ENCODE measurements at places on chromosomes 16 and 17.

GRCh38 chr17:12622726-12623125, 43.0 kb upstream of the MYOCD start:
- no peak for DNase-seq

DNA sequence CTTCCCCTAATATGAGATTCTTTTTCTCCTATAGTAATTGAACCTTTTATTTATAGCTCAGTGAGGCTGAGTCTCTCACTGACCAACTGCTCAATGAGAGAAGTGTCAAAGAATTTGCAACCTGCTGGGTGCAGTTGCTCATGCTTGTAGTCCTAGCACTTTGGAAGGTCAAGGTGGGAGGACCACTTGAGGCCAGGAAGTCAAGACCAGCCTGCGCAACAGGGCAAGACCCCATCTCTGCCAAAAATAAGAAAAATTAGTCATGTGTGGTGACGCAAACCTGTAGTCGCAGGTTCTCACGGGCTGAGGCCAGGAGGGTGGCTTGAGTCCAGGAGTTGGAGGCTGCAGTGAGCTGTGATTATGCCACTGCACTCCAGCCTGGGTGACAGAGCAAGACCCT, 30.9 kb upstream of the CRYBA1 start:
- no peak for DNase-seq

- DNase-seq: no peak
These were observed 11.4 kb downstream of the MYLK3 start for GRCh38 chr16:46736695-46737094.

GRCh38 chr17:64154717-64155116, 24.8 kb upstream of the ERN1 start:
- DNase-seq: no peak

DNA sequence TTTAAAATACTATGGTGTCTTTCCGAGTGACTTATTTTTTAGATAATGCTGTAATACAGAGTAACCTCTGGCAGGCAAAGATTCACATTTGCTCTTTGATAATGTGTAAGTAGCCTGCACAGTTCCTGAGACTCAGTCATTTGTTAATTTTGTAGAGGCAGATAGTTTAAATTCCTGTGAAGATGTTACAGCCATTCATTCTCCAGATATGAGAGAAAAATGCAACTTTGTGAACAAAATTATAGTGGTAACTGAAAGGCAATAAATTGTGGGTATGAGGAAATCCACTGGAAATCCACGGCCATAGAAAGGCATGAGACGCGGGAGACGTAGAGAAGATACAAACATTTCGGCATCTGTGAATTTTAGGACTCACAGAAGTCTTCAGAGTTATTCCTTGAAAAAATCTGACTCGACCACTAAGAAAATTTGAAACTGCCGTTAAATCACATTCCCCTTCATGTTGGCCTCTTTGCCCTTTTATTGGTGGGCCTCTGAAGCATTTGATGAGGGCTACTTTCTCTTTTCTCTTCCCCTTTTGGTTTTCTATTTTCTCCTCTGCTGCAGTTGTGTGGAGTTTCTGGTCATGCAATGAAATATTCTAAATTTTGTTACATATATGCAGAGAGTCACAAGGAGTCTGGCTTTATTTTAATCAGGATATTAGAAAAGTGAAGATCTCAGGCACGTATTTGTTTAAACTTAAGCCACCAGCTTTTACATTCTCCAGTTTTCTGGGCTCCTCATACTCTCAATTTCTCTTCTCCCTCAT, 18.8 kb downstream of the HS3ST3A1 start:
- no peak for DNase-seq

- DNase-seq: no peak
These were observed 6.5 kb downstream of the XPO6 start for GRCh38 chr16:28205117-28205899.

DNA sequence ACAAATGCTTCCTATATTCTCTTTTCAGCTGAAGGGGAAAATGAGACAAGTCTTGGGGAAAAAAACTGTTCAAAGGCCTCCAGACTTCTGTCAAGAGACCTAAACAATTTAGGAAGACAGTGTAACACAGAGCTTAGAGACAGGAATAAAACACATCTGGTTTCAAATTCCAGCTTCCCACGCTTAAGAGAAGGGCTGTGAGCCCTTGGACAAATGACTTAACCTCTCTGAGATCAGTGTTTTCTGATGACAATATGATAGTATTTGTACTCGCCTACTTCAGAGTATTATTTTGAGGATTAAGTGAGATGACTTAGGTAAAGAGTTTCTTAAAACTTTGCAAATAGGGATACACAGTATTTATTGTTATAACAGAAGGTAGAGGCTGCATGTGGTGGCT, 29.5 kb downstream of the SMURF2 start:
- DNase-seq: no peak

GRCh38 chr17:6084311-6085161, 14.4 kb downstream of the WSCD1 start:
- DNase-seq: no peak

DNA sequence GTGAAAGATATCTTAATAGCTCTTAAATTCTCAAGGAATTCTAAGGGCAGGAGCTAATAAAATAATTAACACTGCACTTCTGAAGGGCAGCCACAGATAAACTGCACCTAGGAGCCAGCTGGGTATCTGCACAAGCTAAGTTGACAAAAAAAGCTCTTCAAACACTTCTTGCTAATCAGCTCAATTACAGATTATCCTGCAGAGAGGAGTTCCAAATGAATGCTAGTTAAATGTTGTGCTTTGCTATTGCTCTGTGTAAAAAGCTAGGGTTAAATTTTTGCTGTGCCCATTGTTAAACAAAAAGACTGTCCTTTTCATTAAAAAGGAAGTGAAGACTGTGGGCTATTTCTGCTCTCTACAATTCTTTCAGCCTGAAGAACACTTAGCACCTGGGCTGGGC, 158.5 kb upstream of the SHISA6 start:
- DNase-seq: no peak

- DNase-seq: no peak
These were observed 15.7 kb downstream of the HELZ start for GRCh38 chr17:67229109-67229955.

- no peak for DNase-seq
These were observed 82.8 kb upstream of the ZNF750 start for GRCh38 chr17:82922646-82923045.

DNA sequence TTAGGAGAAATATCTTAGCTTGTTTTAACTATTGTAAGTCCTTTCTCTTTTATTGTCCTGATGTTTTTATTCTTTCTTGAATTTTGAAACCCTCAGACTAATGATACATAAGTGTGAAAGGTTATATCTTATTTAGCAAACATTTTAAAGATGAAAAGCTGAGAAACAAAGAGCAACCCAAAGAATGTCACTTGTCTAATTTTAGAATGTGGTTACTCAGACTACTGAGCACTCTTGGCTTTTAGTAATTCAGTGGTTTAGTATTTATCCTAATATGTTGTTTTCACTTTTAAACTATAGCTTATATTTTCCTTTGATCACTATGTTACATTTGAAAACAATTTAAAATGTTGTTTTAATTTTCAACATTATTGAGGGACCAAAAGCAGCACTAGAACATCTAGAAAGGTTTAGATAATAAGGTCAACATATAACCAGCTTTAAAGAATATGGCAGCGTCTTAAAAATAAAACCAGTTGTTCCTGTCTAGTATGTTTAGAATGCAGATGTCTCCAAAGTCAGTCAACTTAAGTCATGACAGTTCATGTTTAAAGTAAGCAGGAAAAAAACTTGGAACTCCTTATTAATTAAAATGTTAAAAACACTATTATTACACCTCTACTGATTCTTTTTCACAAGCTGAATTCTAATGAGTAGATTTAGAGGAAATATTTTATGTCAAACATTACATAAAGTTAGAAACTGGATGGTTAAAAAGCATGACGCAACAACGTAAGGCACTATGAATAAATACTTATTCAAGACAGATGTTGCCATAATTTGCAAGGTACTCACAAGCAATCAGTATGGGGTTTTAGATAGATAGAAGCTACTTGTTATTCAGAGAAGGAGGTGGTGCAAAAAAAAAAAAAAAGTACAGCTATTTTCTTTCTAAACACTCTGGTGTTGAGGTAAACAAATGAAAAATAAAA, 2.4 kb downstream of the MBTD1 start:
- no peak for DNase-seq

DNA sequence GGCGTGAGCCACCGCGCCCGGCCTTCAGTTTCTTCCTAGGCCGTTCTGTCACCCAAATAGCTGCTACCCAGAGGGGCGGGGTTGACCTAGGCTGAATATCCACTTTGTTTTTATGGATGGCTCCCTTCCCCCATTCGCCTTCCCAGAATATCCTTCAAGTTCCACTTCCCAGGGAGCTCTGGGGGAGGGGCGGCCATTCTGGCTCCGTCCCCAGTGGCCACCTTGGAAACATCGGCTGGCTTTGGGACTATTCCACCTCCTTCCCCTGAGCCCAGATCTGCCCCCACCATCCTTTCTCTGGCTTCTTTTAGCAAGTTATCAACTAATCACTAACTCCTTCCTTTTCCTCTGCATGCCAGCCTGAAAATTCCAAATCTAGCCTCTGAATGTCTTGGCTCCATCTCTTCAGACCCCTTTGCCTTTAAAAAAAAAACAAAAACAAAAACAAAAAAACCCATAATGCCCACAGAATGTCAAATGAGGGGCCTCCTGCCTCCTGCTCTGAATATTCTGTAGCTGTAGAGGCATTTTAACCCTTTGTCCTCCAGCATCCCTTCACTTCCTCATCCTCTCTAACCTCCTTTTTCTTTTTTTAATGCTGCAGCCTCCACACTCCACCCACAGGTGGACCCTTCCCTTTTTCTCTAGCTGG, 6.4 kb downstream of the ATP1B2 start:
- DNase-seq: no peak

GRCh38 chr16:12721841-12722421, 81.8 kb downstream of the CPPED1 start:
- no peak for DNase-seq

- DNase-seq: no peak
These were observed 19.8 kb downstream of the MNT start for GRCh38 chr17:2380950-2381649.

- no peak for DNase-seq
These were observed 1.7 kb downstream of the PRKAR1A start for GRCh38 chr17:68513932-68514331.

DNA sequence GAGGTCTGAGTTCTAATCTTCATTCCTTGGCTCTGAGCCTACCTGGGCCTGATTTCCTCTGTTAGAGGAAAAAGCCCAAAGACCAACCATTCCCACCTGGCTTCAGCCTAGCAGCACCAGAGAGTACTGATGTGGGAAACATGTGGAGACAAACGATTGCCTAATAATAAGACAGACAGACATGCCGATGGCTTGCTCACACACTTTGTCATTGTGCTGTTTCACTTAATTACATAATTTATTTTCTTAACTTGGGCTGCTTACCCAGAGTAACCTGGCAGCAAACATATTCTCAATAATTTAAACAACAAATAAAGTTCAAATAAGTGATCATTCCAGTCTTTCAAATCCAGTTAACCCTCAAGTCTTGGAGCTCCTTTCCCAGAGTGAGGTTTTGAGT, 83.4 kb downstream of the MAF start:
- DNase-seq: no peak

- no peak for DNase-seq
These were observed 5.1 kb downstream of the TTYH2 start for GRCh38 chr17:74218436-74218835.

GRCh38 chr17:31845291-31845690, 13.8 kb downstream of the COPRS start:
- no peak for DNase-seq

DNA sequence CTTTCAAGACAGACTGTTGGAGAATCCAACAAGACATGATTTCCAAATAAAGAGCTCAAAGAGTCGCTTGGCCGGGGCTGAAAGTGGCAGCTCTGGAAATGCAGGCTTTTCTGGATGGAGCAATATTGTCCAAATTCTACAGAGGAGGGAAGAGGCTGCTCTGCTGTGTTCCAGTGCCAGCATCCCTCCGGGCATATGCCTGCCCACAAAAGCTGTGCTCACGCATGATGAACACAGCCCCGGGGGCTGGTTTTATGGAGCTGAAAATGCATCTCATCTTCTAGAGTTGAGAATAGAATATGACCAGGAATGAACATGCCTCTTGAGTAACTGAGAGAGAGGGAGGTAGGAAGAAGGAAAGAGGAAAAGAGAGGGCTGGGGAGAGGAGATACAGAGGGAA, 74.7 kb upstream of the TOX3 start:
- no peak for DNase-seq

- no peak for DNase-seq
These were observed 18.8 kb downstream of the LGALS3BP start for GRCh38 chr17:78960928-78961327.

- no peak for DNase-seq
These were observed 33.6 kb downstream of the IRX5 start for GRCh38 chr16:54964239-54964638.

DNA sequence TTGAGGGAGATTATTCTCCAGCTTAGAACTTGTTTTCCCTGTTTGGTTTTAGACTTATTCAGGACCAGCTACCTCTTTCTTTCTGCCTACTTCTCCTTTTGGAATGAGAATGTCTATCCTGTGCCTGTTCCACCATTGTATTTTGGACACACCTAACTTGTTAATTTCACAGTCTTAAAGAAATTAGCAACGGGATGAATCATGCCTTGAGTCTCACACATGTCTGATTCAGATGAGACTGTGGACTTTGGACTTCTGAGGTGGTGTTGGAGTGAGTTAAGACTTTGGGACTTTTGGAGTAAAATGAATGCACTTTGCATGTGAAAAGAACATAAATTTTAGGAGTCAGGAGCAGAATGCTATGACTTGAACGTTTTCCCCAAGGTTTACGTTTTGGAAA, 581.4 kb downstream of the CDH11 start:
- DNase-seq: no peak

DNA sequence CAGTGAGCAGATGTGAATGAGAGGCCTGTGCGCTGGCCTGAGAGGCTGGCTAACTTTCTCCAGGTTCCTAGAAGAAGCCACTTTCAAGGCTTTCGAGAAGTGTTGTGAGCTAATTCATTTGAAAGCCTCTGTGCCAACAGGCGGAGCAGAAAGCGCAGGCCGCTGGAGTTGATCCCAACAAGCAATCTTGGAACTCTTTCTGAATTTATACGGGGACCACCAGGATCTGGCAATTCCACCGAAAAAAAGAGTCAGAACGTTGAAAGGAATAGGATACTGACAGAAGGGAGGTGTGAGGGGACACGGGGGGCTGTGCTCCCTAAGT, 71.3 kb upstream of the METRNL start:
- DNase-seq: no peak

All from CD4-positive, alpha-beta T cell treated with Interleukin-17A for 4 hours (primary cell).